ENCODE measurements at places on chromosomes 7 and 10.

DNA sequence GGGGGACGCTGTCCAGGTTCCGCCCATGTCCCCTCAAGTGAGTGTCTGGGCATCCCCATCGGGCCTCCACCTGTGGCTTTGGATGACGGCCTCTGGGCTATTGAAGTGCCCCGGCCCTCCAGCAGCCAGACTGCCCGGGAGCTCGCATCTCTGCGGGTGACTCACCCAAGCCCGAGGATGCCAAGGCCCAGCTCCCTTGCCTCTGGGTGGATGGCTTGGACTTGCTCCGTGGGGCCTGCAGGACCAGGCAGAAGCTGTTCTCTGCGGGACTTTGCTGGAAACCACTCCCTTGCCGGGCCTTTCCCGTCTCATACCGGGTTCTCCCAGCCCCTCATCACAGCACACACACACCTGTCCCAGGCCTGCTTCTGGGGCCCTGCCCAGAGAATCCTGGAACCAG is 22.4 kb downstream of the DPYSL4 start:
- no peak for DNase-seq

- no peak for DNase-seq
These were observed 259.4 kb downstream of the CCSER2 start for GRCh38 chr10:84587789-84588188.

DNA sequence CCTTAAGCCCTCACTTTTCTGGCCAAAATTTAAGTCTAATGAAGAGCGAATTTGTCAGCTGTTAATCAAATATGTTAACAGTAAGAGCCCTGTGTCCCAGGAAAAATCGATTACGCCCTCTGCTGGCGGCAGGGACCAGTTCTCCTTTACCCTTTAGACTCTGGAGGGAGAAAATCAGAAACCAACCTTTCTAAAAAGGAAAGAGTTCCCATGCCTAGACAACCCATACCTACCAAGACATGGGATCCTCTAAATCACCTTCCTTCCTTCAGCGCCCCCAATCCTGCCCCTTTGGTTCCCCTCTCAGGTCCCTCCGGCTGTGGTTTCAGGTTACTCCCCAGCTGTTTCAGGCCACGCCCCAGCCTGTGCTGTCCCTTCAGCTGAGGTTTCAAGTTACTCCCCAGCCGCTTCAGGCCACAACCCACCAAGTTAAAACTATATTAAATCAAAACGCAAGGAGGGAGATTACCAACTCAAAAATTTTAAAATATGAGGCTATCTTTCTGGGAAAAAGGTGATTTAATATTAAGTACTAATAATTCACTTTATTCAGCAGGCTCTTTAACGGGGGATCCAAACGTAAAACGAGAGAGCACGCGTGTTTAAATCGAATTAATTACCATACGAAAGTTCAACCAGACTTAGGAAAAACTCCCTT is 1.4 kb upstream of the AKR1B15 start:
- DNase-seq = no peak

DNA sequence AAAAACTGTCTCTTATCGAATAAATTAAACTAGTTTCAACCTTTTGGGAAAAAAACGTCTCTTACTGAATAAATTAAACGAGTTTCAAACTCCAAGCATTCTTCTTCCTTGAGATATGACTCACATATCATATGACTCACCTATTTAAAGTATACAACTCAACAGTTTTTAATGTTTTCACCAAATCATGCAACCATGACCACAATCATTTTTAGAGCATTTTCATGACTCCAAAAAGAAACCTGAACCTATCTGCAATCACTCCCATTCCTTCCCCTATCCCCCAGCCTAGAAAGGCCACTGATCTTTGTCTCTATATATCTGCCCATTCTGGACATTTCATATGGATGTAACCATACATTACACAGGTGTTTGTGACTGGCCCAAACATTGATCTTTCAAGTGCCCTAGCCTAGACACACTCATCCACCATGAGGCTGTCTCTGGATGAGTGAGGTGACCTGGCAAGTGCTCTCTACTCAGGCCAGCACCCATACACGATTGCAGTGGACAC is 115.3 kb downstream of the PIP4K2A start:
- DNase-seq = no peak

GRCh38 chr10:100907773-100908363 is 4.9 kb upstream of the SLF2 start:
- no peak for DNase-seq

GRCh38 chr7:159177284-159177953 is 32.8 kb upstream of the VIPR2 start:
- DNase-seq = no peak

DNA sequence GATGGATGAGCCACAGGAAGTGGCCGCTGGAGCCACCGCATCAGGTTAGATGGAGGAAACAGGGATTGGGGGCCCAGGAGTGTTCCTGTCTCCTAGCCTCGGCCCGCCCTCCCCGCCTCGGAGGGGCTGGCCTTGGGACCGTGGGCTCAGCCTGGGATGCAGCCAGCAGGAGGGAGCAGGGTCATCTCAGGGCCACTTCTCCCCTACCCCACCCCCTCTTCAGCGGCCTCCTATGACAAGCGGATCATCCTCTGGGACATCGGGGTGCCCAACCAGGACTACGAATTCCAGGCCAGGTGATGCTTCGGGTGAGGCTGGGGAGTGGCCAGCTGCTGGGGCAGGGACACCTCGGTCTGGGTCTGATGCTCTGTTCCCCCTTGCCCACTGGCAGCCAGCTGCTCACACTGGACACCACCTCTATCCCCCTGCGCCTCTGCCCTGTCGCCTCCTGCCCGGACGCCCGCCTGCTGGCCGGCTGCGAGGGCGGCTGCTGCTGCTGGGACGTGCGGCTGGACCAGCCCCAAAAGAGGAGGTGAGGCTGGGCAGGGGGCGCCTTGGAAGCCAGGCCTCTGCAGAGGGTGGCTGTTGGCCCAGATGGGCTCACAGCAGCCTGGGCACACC is 4.7 kb downstream of the LRWD1 start:
- no peak for DNase-seq

DNA sequence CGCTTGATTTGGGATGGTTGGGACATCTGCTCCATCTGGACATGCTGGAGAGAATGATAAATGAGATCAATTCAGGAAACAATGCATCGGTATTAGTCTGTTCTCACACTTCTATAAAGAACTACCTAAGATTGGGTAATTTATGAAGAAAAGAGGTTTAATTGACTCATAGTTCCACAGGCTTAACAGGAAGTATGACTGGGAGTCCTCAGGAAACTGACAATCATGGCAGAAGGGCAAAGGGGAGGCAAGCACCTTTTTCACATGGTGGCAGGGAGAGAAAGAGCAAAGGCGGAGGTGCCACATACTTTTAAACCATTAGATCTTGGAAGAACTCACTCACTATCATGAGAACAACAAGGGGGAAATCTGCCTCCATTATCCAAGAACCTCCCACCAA is 16.8 kb upstream of the TSPAN12 start:
- no peak for DNase-seq

- DNase-seq = no peak
These were observed 137.1 kb downstream of the ZNF365 start for GRCh38 chr10:62511238-62511637.

- no peak for DNase-seq
These were observed 90.7 kb downstream of the COL13A1 start for GRCh38 chr10:69892406-69892805.

DNA sequence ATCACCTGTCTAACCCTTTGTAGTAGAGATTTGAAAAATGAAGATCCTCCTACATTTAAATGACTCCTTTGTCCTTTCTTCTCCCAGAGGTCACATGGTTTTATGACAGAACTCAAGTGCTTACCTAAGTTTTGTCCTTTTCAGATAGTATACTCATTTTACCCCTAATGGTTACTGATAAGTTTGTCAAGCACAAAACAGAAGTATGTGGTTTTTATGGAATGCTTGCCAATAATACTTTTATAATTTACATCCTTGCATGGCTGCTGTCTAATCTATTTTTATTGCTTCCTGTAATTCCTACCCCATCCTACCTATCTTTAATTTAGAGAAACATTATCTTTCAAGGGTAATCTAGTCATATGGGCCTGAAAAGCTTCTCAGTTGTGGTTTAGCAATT is 37.5 kb downstream of the HELLS start:
- no peak for DNase-seq

DNA sequence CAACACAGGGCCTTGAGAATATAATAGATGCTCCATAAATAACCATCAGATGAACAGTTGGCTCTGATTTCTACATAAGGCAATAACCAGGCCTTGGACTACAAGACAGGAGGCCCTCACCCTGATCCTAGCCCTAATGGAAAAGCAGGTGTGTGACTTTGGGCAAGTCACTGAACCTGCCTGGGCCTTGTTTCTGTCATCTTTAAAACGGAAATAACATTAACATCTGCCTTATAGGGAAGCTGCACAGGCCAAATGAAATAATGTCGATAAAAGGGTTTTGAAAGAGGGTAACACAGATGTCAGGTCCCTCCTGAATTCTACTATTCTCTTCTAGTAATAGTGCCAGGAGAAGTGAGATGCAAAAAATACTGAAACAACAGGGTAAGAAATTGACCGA is 20.7 kb downstream of the PIK3AP1 start:
- DNase-seq = no peak

- DNase-seq = no peak
These were observed 185.2 kb upstream of the PITRM1 start for GRCh38 chr10:3357737-3358136.

DNA sequence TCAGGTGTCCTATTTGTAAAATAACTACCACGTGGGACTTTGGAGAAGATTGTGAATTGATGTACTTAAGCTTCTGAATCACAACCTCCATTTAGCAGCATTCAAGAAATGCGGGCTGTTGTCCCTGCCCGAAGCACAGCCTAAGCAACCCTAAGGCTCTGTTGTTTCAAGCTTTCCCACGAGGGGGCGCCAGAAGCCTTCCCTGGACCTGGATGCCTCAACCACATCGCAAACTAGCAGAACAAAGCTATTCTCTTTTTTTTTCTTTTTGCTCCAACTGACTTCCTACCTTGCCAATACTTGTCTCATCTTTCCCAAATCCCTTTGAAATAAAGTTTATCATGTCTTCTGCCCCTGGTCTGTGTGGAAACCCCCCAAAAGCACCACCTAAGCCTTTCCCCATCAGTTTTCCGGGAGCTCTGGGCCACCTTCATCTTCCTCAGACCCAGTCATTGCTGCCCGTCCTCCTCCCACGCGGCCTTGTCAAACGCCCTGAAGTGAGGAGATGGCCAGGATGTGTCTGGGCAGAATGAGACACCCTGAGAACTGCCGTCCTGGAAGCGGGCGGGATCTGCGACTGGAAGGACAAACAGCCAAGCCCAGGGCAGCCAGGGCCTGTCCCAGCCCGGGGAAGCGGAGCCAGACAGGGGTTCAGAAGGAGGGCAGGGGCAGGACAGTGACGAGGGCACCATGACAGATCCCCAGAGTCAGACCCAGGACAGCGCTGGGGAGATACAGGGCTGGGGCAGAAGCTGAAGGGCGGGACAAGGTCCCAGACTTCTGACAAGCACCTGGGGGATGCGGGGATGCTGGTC is 112.7 kb downstream of the SLIT1 start:
- DNase-seq = no peak

DNA sequence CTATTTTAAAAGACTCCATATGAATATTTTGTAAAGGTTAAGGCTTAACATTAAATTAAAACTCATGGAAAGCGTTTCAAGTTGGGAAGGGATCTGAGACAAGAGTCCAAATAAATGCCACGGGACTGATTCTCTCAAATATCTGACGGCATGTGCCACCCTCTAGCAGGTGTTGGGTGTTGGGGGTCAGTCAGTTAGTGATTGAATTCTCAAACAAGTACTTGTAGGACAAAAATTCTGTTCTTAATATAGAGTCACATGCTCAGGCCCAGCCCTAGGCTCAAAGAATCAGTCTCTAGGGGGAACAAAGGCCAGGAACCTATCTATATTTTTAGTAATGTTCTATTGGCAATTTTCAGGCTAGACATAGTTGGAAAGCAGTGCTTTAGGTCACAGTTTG is 39.1 kb downstream of the SGCE start:
- DNase-seq = no peak

DNA sequence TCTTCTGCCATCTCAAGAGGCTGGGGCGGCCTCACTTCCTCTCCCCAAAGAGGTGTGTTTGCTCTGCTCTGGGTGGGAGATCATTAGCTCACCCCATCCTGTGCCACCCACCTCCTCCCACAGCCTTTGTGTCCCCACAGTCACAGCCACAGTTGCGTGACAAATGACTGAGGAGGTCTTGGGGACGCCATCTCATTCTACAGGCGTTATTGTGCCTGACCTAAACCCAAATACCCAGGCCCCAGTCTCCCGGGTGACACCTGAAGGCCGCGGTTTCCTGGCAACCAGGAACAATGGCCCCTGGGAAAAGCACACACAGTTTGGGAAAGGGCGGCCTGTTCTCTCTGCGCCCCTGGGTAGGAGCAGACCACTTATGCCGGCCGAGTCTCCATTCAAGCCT is 51.6 kb downstream of the SLIT1 start:
- no peak for DNase-seq

GRCh38 chr10:69828144-69828870 is 26.6 kb downstream of the COL13A1 start:
- DNase-seq = no peak

DNA sequence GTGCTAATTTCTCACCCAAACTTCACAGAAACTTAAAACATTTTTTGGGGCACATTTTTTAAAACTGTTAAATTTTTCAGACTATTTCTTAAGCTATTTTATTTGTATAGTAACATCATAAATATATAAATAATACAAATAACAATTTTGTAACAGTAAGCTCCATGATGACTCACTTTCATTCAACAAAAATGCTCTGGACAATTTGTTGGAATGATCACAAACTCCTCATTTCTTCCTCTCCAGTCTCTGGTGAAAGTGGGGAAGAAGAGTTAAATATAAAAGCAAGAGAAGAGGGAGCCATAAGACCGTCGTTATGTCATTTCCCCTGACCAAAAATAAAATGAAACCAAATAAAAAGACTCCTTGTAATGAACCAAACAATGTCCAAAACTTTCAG is 162.4 kb downstream of the AGMO start:
- no peak for DNase-seq

- no peak for DNase-seq
These were observed 25.0 kb downstream of the RTKN2 start for GRCh38 chr10:62243647-62243997.
